ENCODE measurements at places on chromosomes 12 and 14. TPM values are rescaled to one million over a fixed set of nuclear protein-coding genes. Genes with fewer than 3 reads are reported as not detected.

KLRC3 gene
- not detected for total RNA-seq

- no peak for DNase-seq
These were observed 36.2 kb downstream of the MED13L start for GRCh38 chr12:116241157-116241759.

- DNase-seq: no peak
These were observed 33.6 kb downstream of the CDKL1 start for GRCh38 chr14:50362764-50363713.

GRCh38 chr12:105222284-105222655, 13.7 kb downstream of the APPL2 start:
- DNase-seq: no peak

- DNase-seq: no peak
These were observed 36.3 kb downstream of the RIN3 start for GRCh38 chr14:92549859-92550230.

DNA sequence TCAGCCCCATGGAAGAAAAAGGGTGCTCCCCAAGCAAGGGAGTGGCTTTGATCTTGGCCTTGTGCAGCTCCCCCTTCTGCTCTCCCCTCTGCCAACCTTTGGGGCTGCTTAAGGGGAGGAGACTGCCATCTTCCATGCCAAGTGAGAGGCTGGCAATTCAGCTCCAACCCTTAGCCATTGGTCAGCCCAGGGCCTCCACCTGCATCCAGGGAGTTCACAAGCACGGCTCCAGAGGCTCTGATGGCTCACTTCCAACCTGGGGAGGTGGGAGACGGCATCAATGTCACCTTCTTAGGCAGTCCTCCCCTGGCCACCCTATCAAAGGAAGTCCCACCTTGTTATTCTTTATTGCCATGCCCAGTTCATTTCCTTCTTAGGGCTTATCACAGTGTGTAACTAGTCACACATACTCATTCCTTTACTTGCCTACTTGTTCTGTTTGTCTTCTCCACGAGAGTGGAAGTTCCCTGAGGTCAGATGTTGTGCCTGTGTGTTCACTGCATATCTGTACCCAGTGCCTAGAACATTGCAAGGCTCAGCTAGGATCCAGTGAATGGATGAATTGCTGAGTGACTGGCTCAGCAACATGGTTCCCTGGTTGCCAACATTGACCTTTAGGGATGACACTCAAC, 5.0 kb downstream of the HDAC7 start:
- no peak for DNase-seq

GRCh38 chr12:44464180-44464579, 411.9 kb downstream of the NELL2 start:
- no peak for DNase-seq

DNA sequence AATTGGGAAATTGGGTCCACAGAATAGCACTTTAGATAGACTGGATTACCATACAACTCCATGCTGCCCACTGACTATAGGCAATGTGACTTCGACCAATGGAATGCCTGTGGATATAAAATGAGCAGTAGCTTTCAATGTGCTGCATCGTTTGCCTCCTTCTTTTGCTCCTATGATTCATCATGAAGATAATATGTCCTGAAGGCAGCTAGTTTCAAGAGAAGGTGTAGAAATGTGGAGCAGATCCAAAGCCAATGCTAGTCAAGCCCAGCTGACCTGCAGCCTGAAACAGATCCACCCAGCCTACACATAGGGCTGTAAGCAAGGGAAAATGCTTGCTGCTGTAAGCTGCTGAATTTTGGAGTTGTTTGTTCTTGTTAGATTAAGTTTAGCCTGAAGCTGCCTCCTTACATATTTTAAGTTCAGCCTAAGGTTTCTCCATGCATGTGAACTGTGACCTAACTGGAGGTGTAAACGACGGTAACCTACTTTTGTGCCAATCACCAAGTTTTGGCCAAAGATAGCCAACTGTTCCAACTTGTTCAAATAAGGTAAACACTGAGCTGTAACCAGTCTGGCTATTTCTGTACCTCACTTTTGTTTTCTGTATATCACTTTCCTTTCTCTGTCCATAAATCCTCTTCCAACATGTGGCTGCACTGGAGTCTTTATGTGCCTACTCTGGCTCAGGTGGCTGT, 169.1 kb upstream of the AVPR1A start:
- DNase-seq: no peak

DNA sequence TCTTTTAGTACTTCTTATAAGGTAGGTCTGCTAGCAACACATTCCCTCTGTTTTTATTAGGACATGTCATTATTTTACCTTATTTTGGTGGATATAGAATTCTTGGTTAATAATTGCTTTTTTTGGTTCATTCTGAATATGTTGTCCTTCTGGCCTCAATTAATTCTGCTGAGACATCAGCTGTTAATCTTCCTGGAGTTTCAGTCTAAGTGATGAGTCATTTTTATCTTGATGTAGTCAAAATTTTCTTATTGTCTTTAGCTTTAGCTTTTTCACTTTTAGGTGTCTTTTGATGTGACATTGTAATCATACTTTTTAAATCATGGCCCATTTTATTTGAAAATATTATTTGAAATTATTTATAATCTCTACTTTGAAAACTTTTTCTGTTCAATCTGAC, 104.9 kb upstream of the PMCH start:
- DNase-seq: no peak

- peak; percentile 51 for DNase-seq
These were observed 14.4 kb downstream of the RASSF9 start for GRCh38 chr12:85821759-85822158.
